Brain microvascular endothelial cell (primary cell): ENCODE measurements at places on chromosomes 4 and X.

DNA sequence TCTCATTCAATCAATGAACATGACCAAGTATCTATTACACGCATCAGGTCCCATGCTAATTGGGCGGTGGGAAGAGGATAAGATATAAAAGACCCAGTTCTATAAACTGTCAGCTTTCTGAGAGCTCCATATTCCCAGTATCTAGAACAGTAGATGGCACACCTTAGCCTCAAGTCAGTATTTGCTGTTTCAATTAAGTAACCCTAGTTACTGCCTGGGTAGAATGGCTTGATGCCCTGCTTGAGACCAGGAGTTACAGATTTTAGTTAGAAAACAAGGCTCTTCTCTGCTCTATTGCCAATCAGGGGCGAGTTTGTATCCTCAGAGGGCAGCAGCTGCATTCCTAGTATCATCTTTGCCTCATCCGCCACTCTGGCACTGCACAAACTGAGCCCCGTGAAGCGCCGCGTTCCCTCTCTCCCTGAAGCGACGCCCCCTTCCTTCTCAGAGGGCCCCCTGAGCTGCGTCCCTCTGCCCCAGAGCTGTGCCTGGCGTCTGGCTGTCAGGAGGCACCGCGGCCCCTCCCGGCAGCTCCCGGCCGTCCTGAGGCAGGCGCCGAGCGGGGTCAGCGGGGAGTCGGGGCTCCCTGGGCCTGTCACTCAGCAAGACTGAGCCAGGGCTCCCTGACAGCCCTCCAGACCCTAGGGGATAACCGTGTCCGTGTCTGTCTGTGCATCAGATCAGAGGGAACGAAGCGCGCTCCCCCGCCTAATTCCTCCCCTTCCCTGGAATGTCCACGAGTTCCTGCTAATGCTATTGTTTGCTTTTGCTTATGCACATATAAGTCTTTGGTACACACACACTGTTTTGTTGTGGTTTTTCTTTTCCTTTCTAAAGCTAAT, 212.4 kb upstream of the TTC29 start:
- peak; percentile 61 for DNase-seq

DNA sequence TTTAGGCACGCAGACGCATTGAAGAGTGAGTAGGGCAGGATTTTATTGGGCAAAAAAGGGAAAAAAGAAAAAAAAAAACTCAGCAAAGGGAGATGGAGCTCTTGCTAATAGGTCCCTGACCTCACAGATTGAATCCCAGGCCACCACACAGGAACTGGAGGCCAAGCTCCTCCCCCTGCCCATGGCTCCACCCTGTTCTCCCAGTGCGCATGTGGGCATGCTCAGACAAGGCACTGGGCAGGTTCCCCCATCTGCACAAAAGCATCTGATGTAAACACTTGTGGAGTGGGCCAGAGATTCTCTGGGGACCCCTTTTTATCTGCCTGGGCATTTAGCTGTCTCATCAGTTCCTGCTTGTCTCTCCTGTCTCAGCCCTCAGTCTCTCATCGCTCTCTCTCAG, 9.5 kb downstream of the FRMD7 start:
- no peak for DNase-seq

DNA sequence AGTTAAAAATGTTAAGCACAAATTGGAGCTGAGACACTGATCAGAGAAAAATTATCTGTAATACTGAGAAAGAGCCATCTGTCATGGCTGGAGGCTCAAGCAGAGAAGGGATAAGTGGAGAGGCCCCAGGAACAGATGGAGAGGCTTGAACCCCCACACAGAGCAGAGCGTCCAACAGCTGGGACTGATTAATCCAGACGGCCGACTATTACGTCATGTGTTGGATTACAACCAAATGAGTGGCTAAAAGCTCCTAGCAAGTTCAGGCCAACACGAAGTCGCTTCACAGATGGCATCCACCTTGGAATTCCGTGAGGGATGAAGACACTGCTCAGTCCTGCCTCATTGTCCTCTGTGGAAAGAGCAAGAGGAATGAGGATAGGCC, 57.7 kb upstream of the ATXN3L start:
- peak; percentile 57 for DNase-seq

DNA sequence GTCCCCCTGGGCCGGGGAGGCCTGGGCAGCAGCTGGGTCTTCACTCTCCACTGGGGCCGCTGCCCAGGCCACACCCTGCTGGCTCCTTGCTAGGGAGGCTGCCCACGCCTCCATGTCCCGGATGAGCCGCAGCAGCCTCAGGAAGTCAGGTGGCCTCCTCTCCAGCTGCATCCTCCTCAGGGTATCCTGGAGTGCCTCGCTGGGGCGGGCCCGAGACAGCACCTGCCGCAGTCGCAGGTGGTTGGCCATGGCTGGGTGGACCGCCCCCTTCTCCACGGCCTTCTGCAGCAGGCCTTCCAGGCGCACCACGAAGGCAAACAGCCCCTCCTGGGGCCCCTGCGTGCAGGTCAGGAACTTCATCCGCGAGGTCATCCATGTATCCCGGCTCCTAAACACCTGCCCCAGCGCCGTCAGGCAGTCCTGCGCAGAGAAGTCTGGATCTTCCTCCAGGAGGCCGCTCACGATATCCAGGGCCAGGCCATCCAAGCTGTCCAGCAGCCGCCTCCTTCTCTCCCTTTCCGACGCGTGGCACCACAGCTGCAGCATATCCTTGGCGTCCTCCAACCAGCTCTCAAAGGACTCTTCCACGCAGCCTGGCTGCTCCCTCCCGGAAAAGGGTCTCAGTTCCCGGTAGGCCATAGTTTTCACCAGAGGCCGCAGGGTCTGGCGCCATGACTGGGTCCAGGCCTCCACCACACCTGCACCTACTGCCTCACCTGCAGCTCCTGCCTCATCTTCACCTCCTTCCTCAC, 2.1 kb downstream of the PNMA6F start:
- DNase-seq = no peak

- DNase-seq = peak; percentile 99
Observed at GRCh38 chr4:95129821-95130311, 372.1 kb downstream of the BMPR1B start.

DNA sequence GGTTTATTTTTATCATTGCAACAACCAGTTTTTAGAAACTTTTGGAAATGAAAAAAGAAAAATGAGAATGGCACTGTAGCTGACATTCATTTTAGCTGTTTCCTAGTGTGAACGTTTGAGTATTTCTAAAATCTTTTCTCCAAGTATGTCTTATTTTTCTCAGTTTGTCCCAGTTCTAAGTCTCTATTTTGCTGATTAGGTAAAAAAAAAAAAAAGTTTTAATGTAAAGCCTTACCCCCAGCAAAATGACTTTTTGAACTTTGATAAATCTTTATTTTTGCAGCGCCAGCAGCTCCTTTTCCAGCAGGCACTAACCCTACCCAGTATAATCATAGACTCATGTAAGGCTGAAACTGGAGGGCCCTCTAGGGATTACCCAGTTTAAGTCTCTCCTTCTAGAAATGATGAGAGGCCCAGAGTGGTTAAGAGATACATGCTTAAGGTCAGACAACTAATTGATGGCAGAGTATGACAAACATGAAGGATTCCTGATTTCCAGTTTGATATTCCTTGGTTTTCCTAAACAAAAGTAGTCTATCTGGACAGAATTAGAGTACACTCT, 84.3 kb upstream of the SLC4A4 start:
- no peak for DNase-seq

DNA sequence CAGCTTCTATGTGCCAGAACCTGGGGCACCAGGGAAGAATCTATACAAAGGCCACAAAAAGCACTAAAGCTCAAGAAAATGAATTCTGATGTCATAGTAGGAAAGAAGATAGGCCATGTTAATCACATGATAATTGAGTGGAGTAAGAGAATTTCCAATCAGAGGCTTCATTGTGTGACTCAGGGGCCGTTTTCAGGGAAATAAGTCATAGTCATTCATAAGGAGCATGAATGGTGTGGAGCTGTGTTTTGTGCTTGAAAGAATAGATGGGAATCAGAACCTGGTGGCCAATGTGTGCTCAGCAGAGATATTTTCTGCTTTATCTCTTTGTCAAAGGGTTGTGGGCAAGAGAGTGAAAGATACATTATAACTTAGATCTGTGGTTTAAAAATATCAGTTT, 102.4 kb upstream of the ZDHHC15 start:
- DNase-seq = no peak

DNA sequence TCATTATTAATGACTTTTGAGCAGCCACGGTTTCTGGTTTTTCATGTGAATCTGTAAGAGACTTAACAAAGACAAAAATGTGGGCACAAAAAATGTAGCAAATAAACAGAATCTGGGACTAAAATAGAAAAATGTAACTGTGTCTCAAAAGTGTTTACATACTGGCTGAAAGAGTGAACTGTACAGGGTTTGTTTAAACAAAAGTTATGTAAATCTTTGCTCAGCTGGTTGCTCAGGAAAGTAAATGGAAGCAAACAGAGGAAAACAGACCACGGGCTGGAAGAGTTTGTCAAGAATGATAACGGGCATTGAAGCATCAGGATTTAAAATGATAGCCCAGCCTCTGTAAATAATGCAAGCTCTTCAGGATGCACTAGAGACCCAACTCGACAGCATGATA, 921.8 kb upstream of the FTHL17 start:
- DNase-seq = no peak

GRCh38 chrX:149296092-149296491, 209.0 kb downstream of the IDS start:
- no peak for DNase-seq

DNA sequence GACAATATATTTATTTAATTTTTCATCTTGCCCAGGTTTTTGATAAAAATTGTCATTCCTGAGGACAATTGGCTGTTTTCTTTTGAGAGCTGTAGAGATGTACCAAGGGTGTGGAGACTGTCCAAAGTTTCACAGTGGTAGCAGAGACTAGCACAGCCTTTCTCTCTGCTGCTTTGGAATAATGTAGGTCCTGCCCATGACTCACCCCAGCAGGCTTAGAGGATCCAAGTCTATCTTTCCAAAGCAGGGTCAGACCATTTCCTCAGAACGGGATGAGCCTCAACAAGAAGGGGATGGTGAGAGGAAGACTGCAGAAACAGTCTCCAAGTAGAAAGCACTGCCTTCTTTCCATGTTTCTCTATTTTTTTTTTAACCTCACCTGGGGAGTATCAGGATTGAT, 131.5 kb upstream of the RPL34 start:
- DNase-seq = no peak

- DNase-seq = no peak
Observed at GRCh38 chr4:5478697-5479096, 229.7 kb downstream of the EVC2 start.

DNA sequence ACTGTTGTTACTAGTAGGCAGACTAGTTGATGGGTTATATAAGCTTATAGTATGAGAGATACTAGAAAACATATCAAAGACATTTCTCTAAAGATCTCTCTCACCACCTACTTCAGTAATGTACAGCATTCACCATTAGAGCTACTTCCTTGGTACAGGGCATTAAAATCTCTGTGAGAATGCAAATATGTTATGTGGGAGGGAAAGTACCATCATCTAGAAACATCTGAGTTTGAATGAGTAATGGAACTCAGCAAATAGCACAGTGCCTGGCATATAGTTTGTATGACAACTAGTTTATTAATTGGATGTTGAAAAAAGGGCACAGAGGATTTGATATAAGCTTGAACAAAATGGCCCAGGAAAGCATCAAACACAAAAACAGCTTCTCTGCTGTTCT, 211.1 kb downstream of the GLUD2 start:
- DNase-seq = no peak

GRCh38 chr4:158962393-158962792, 140.5 kb upstream of the RAPGEF2 start:
- no peak for DNase-seq

GRCh38 chr4:148344352-148344751, 97.9 kb downstream of the NR3C2 start:
- DNase-seq = no peak

DNA sequence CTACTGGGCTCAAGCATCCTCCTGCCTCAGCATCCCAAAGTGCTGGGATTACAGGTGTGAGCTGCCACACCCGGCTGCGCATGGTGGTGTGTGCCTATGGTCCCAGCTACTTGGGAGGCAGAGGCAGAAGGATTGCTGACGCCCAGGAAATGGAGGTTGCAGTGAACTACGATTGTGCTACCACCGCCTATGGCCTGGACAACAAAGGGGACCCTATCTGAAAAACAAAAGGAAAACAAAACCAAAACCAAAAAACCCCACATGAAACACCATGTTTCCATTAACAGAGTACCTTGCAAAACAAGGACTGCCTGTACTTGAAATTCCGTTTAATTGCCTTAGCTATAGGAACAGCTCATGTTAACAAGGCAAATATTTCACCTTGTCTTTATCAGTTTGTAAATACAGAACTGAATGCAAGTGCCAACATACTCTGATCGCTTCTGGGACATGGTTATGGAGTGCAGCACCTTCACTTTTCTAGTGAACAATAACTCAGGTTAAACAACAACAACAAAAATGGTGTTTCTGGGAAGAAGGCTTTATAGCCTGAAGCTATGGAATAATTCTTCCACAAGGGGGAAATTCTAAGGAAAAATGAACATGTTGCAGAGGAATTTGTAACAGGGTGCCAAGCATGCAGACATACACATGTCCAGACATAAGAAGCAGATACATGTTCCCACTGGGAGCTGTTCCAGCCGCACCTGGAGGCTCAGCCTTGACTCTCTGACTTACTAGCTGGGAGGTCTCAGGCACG, 73.2 kb upstream of the STS start:
- DNase-seq = no peak

DNA sequence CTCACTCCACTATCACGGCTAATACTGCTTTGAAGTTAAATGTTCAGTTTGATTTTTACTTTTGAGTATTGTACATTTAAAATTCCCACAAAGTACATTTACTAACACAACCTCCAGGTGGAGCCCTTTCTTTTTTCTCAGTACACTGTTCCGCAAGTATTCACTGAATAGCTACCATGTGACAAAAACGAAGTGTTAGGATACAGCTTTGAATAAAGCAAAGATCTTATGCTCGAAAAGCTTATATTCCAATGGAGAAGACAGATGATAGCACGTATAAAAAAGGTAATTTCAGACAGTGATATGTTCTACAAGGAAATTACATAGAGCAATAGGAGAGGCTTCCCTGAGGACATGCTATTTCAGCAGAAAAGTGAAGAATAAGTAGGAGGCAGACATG, 60.7 kb upstream of the ABCG2 start:
- DNase-seq = no peak

DNA sequence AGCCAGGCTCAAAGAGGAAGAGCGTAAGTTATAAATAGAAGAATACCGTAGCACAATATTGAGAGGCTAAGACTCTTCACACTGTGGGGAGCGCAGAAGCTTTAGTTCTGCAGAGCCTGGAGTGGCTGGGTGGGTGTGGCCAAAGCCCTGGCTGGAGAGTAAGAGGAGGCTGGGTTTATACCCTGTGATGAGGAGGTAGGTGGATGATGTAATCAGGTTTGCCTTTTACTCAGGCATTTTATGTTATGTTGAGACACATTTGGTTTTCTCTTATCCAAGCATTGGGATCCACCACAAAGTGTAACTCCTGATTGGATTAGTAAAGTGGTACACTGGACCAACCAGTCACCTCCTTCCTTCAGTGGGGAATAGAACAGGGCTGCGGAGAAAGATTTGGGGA, 13.9 kb downstream of the CDS1 start:
- no peak for DNase-seq

DNA sequence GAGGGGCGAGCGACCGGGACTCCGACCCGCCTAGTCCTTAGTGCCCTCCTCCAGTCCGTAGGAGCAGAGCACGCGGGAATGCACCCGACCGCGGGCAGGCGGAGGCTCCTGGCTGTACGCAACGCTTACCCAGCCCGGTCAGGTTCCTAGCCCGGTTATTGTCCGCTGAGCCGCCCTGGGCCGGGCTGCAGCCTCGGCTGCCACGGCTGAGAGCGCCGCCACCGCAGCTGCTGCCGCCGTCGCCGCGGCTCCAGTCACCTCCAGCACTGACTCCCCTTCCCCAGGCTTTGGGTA, at the start of gene AMER1:
TSS of gene AMER1 (minus strand) at position 268 of the 294 bp plus-strand sequence. CDS start 12,422 bp downstream, outside the sequence.
- no peak for DNase-seq
